ENCODE measurements at places on chromosomes 2 and 18.

DNA sequence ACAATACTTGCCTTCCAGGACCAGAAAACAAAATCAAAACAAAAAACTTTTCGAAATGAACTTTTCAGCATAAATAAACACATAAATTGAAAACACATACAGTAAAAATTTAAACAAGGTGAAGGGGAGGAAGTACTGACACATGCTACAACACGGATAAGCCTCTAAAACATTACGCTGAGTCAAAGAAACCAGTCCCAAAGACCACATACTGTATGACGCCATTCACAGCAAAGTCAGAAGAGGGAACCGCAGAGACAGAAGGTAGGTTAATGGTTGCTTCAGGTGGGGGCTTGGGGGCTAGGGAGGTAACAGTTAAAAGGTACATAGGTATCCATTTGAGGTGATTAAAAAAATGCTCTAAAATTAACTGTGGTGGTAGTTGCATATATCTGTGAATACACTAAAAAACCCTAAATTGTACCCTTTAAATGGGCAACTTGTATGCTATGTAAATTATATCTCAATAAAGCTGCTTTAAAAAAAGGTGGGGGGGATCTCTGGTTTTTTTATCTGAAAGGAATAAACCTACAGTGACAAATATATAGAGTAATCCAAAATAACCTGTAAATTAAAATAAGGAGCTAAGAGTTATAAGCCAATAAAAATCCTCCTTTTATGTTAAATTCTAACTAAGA, 7.1 kb downstream of the COX7A2L start:
- no peak for DNase-seq

GRCh38 chr2:144452169-144452988, 67.5 kb downstream of the ZEB2 start:
- no peak for DNase-seq

- no peak for DNase-seq
Observed at GRCh38 chr18:23612434-23613090, 26.3 kb upstream of the NPC1 start.

GRCh38 chr2:130798472-130799218, 38.1 kb upstream of the ARHGEF4 start:
- DNase-seq = no peak

- DNase-seq = no peak
Observed at GRCh38 chr18:78875016-78875777, 104.4 kb upstream of the SALL3 start.

GRCh38 chr2:75555701-75556100, 5.0 kb downstream of the EVA1A start:
- DNase-seq = no peak

DNA sequence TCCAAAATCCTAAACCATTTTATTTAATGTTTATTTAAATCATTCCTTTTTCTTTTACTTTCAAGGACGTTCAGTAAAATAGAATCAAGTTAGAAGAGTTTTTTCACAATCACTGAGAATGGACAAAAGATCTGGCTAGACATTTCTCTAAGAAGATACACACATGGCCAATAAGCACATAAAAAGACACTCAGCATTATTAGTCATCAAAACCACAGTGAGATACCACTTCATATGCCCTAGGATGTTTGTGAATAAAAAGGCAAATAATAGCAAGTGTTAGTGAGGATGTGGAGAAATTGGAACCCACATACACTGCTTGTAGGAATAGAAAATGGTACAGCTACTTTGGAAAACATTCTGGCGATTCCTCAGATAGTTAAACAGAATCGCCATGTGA, 76.1 kb downstream of the RHBDD1 start:
- no peak for DNase-seq

- DNase-seq = no peak
Observed at GRCh38 chr2:241071677-241072111, 30.4 kb downstream of the MTERF4 start.

DNA sequence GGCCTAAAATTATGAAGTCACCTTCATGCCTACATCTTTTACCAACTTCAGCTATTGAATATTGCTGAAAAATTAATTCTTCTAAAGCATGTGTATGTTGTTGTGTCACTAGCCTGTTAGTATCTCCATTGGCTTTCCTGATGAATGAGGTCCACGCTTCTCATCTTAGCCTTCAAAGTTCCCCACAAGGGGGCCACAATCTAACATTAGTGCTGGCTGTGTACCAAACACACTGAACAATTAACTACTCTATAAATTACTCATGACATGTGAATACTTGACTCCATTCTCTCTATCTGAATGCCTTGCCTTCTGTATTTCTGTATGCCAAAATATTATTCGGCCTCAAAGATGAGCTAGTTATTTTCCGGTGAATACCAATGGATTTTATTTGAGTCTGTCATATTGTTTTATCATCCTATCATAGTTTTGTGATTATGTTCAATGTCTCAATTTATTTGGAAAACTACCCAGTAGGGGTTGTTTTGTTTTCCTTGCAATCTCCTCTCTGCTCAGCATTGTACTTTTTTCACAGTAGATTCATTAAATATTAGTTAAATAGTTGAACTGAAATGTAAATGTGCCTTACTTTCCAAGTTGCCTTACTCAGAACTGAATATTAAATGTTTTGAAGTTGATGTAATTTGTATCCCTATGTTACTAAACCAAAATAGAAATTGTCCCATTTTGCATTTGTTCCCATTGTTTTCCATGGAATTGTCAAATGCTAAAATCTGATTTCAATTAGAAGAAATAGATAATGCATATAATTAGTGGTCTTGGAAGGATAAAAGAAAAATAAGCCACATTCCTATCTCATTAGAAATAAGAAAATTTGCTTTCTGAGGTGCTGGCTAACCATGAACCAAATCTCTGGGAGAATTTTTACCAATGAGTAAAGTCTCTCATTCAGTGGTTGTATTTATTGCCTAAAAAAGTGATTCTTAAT, 208.4 kb upstream of the COL3A1 start:
- no peak for DNase-seq

GRCh38 chr18:78021196-78021595, 771.5 kb downstream of the GALR1 start:
- DNase-seq = no peak

- DNase-seq = no peak
Observed at GRCh38 chr2:10675131-10675530, 14.6 kb downstream of the NOL10 start.

DNA sequence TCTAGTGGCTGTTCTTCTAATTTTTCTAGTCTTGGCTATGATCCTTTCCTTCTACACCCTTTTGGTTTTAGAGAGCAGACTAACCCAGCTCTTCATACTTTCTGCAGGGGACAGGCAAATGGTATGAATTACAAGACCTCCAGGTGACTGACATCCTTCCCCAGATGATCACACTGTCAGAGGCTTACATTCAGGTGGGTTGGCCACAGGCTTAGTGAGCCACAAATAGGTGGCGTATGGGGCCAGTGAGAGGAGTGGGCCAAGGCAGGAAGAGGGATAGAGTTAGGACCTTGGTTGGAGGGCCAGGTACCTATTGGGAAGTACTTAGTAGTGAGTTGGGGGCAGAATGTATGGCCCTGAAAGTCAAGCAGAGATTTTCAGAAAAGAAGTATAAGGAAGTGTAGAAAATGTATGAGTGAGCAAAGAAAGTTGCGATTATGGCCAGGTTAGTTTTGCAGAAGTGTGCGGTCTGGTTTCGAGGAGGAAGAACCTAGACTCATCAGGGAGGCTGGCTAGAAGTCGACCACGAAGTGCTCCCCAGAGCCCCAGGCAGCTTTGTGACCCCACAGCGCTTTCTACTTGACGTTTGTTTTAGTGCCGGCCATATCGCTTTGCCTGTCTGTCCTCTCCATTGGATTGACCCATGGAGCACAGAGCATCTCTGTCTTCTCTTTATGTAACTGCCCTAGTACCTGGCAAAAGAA, 20.0 kb downstream of the SFTPB start:
- DNase-seq = no peak

DNA sequence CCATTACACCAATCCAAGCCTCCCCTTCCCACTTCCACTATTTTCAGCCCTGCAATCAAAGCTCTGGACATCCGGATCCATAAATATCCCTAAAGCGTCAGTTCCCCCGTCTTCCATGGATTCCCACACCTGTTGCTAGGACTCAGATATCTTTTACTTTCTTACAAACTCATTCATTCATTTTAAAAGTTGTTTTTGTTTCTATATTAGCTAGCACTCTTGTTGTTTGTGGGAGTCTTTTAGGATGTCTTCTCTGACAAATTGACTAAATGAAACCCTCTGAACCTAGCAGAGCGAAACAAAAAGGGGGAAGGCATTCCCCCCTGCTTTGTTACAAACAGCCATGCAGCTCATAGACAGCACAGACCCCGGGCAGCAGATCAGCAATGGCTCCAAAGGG, 9.0 kb upstream of the NBAS start:
- DNase-seq = no peak

DNA sequence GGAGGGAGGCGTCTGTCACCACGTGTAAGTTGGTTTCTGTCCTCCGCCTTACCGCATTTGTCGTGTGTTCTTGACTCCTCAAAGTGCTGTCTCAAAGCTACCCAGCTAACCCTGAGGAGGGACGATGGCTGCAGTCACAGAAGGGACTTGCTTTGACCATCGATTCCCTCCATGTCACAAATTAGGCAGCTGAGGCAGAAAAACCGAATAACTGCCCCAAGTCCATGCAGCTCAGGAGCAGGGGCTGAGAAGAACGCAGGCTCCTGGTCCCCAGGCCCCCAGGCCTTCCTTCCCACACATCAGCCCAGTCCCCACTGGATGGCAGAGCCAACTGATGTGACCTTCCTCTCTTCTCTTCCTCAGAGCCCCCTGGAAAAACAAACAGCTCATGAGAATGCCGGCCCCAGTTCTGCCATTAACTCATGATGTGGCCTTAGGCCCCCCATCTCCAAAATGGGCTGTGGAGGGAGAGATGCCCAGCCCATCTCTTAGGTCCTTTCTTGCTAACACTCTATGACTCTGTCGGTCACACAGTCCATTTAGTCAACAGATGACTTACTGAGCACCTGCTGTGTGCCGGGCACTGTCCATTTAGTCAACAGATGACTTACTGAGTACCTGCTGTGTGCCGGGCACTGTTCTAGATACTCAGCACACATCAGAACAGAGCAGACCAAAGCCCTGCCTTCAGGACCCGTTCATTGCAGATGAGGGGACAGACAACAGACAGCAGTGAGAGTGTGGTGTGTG, 19.6 kb downstream of the MTERF4 start:
- no peak for DNase-seq

DNA sequence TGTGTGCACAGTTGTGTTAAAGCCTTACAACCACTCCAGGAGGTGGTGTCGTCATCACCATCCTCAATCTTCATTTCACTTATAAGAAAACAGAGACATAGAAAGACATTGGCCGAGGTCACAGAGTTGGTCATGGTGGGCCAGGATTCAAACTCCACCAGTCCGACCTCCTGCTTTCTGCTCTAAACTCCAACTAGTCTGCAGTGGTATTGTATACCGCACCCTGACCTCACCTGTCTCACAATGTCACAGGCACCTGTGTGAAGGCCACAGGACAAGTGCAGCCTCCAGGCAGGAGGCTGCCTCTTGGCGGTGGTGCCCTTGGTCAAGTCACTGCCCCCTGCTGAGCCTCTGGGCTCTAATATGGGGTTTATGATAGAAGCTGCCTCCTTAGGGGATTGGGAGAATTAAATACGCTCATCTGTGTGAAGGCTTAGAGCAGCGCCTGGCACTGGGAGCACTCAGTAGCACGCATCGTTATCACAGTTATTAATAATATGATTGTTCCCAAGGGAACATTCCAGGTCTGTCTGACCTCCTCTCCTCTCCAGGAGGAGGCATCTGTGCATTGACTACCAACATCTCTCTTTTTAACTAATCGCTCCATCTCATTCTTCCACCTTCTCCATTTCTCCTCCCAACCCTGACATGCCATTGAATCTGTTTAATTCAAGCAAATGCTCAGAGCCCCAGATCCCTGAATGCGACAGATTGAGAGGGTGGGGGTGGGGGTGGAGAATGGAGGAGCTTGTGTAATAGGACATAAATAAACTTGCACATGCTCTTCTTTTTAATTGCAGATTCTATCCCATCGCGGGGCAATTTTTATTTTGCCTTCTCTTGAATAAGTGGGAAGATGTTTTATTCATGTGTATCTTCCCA, 112.7 kb downstream of the MCFD2 start:
- no peak for DNase-seq

DNA sequence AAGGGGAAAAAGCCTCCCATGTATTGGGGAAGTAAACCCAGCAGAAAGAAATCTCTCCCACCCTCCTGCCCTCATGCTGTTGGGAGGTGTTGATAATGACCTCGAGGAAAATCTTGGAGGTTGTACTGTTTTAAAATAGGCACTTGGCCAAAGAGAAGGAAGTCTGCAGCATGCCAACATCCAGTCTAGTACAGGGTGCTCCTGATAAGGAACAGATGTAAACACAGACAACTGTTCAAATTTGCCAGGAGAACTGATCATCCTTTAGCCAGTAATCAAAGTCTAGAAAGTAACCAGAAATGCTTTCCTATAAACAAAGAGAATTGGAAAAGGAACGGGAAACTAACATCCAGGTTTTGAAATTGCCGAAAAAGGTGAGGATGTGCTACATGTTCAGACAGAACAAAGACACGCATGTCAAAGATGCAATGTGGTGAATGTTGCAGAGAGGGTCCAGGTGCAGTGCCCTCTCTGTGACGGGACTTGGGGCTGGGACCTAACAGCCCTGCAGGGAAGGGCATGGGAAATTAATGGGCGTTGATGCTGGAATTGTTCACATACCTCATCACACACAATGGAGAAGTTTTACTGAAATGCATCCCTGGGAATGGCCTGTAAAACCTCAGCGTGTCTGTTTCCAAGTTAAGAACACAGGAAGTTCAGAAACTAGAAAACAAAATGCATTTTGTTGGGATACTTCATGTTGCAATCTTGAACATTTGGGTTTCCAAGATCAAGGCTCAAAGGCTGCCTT, 125.7 kb upstream of the RND3 start:
- no peak for DNase-seq

DNA sequence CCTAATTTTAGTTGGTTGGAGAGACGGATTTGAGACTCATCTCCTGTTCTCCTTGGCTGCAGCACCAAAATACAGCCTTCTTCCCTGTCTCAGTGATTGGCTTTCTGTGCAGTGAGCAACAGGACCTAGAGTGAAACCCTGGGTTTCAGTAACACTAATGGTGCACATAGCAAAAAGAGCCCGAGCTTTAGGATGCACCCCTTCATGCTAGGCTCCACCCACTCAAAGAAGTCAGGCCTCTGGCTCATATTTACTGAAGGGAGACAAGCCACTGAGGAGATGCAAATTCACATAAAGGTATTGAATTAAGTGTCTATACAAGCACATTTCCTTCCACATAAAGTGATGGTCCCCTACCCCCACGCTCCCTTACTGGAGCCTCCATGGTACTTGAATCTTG, 131.9 kb upstream of the CHAC2 start:
- no peak for DNase-seq

- DNase-seq = no peak
Observed at GRCh38 chr18:31990823-31991222, 27.8 kb upstream of the RNF125 start.

GRCh38 chr2:15764683-15765011, 173.0 kb downstream of the DDX1 start:
- no peak for DNase-seq

DNA sequence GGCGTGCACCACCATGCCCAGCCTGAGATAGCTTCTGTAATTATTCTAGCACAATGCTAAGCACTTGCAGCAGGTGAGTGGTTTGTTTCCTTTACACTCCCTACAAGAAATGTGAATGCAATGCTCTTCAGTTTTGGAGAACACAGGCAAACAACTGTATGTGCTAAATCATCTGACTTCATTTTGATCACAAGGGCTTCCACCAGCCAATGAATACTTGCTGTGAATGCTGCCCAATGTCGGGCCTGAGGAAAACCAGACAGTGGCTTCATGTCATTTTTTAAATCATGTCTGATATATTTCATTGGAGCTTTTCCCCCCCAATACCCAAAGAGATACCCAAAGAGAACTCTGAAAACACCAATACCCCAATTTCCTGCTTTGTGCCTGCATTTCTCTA, 155.6 kb upstream of the XPO1 start:
- DNase-seq = no peak
